ENCODE measurements at places on chromosomes 4 and X.

- no peak for DNase-seq
Measured at GRCh38 chr4:107572281-107572680, 147.8 kb downstream of the PAPSS1 start.

DNA sequence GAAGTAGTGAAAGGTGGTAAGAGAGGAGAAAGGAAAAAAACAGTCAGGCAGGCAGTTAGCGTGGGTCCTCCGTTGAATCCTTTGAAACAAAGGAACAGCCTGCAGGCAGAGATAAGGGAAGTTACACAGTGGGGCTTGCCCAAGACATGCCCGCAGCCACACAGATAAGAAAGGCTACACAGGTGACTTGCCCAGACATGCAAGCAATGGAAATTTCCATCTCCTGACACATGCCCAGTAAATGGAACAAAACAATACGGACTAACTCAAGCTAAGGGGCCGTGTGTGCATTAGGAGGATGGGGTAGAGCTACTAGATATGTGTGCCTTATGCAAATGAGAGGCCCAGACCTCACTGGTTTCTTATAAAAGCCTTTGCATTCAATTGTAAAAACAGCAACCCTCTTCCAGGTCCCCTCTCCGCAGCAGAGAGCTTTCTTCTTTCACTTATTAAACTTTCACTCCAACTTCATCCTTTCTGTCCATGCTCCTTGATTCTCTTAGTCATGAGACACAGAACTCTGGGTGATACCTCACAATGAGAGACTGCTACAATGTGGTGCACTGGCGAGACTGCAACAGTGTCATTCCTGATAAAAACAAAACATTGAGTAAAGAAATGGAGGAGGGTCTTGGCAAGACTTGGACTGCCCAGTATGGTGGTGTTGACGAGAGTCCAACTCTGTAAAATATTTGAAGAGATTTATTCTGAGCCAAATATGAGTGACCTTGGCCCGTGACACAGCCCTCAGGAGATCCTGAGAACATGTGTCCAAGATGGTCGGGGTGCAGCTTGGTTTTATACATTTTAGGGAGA is 997.4 kb upstream of the PRKX start:
- DNase-seq, result no peak

GRCh38 chr4:683982-684622 is 4.8 kb downstream of the SLC49A3 start:
- peak; percentile 89 for DNase-seq

GRCh38 chrX:17535229-17535628 is 160.2 kb downstream of the NHS start:
- DNase-seq, result no peak

- DNase-seq, result no peak
Measured at GRCh38 chr4:37447886-37448285, 203.3 kb downstream of the NWD2 start.

- no peak for DNase-seq
Measured at GRCh38 chrX:51876441-51876840, 17.0 kb upstream of the MAGED1 start.

DNA sequence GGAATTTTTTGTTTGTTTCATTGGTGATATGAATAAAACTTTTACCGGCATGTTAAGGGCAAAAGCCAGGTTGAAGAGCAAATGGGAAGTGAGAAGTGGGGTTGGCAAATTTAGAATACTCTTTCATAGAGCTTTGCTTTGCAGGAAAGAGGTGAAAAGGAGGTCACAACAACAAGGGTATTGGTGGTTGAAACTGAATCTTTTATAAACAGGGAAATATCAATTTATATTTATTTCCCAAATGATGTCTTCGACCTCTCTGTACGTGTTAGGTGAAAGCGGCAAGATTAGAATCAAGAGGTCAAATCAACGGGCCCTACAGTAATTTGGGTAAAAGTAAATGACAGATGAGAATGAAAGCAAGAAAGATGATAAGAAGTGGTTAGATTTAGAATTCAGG is 3.4 kb downstream of the SMR3A start:
- no peak for DNase-seq

DNA sequence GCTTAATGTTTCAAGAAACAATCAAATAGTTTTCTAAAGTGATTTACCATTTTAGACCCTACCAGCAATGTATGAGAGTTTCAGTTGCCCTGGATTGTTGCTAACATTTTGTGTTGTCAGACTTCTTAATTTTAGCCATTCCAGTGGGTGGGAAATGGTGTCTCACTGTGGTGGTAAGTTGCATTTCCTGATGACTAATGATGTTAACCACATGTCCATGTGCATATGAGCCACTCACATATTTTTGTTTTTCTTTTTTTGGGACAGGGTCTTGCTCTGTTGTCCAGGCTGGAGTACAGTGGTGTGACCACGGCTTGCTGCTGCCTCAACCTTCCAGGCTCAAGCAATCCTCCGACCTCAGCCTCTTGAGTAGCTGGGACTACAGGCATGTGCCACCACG is 48.3 kb downstream of the MED28 start:
- no peak for DNase-seq

DNA sequence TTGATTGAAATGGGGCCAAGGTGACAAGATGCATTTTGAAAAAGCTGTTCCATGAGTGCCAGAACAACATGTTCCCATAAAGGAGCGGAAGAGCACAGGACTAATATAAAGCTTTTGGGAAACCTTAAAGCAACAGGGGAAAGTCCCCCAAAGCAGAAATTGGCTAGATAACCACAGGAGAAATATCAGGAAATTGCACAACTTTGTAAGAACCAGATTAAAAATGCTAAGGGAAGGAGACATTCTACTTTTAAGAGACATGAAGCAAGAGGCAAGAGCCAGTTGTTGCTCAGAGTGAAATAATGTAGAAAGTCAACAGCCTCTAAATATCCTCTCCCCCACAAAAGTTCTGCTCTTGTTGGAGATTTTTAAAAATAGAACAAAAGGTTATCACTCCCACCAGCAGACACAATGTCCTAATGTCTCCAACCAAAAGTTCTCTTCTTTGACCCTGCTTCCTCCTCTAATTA is 85.2 kb upstream of the LNX1 start:
- DNase-seq, result no peak

GRCh38 chrX:10172877-10173276 is 16.1 kb downstream of the CLCN4 start:
- DNase-seq, result no peak

- no peak for DNase-seq
Measured at GRCh38 chr4:106039796-106040195, 144.5 kb downstream of the NPNT start.

DNA sequence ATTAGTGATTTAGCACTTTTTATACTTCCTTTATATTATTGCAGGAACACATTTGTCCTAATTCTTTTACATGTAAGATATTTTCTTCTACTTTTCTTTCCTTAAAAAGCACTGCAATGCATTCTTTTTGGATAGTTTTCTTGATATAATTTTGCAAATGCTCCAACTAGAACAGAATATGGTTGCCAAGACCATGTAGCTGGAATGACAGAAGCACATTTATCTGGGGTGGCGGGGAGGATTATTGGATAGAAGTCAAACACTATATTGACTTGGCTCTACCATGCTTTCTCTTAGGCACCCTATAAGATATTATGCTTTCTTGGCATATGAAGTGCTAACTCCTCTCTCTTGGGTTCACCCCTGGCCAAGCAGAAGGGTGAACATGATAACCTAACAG is 983.5 kb downstream of the FAT4 start:
- no peak for DNase-seq

DNA sequence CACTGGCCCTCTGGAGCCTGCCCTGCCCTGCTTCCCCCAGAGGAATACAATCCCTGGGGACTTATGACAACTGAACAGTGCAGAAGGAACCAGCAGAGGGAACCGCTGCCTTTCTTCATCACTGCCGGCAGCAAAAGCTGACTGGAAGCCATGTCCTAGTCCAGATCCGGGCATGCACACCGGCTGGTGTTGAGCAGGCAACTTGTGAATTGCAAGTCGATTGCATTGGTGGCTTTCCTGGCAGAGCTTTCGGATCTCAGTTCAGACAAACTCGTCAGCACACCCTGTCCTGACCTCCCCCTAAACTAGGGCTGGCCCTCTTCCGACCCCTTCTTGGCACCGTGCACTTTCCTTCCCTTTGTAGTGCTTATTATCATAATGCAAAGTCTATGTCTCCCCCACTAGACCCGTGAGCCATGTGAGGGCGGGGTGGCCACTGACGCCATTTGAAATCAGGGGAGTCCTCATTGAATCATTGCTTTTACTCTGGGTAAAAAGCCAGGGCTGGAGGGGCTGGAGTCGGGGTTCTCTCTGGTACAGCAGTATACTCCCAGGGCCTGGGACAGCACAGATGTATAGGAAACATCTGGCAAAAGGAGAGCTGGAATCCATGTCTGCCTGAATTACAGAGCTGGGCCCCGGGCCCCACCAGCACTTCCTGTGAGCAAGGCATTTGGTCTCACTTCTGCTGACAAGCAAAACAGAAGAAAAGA is 1.8 kb downstream of the ARHGAP4 start:
- DNase-seq, result peak; percentile 49

GRCh38 chr4:1210241-1210841 is 38.0 kb upstream of the SPON2 start:
- DNase-seq, result no peak

GRCh38 chrX:75784680-75785491 is at the start of gene MAGEE2:
TSS of gene MAGEE2 (minus strand) at chrX:75785254. CDS start at chrX:75785051, 203 bp downstream.
- DNase-seq, result no peak

GRCh38 chr4:165383591-165384073 is 4.8 kb downstream of the CPE start:
- DNase-seq, result no peak

DNA sequence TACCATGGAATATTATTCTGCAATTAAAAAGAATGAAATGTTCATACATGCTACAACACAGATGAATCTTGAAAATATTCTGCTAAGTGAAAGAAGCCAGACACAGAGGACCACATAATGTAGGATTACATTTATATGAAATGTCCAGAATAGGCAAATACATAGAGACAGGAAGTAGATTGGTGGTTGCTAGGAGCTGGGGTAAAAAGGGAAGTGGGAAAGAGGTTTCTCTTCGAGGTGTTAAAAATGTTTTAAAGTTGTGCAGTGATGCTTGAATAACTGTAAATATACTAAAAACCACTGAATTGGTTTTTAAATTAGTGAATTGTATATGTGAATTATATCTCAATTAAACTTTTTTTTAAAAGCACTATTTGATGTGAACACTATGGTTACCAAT is 3.6 kb upstream of the NXT2 start:
- DNase-seq, result no peak

- no peak for DNase-seq
Measured at GRCh38 chrX:150759568-150760416, 66.6 kb downstream of the MTMR1 start.

GRCh38 chrX:11541510-11541909 is 124.2 kb downstream of the ARHGAP6 start:
- DNase-seq, result no peak

GRCh38 chr4:1667273-1667672 is 16.8 kb downstream of the FAM53A start:
- DNase-seq, result no peak

- no peak for DNase-seq
Measured at GRCh38 chrX:39650768-39651347, 446.9 kb downstream of the BCOR start.

DNA sequence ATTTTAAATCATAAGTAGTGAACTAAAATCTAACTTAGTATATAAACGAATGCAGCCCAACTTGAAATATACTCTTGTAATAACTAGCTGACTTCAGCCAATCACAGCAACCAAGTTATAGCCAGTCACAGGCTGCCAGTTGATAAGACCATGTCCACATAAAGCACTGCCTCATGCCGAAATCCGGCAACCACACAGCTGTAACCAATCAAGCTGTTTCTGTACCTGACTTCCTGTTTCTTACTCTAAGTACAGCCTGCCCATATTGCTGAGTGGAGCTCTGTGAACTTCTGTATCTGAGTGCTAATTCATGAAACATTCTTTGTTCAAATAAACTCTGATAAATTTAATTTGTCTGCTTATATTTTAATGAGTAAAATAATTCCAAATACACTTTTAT is 805.3 kb upstream of the EPHA5 start:
- DNase-seq, result no peak

- no peak for DNase-seq
Measured at GRCh38 chr4:96685691-96686090, 845.8 kb downstream of the PDHA2 start.

DNA sequence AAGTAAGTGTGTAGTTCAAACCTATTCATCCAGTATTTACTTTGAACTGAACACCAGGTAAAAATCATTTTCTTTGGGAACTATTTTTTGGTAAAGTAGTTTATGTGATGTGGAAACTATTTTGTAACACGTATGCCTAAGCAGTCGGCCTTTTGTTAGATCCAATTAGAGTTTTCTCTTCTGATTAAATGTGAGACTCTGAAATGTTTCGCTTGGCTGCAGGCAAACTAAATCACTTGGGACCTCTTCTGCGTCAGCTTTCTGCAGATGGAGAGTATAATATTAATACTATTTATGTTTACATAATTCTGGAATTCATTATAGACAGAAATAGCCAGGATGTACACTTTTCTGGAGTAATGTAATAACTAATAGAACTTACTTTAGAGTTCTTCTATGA is 46.9 kb downstream of the BMPR1B start:
- no peak for DNase-seq

DNA sequence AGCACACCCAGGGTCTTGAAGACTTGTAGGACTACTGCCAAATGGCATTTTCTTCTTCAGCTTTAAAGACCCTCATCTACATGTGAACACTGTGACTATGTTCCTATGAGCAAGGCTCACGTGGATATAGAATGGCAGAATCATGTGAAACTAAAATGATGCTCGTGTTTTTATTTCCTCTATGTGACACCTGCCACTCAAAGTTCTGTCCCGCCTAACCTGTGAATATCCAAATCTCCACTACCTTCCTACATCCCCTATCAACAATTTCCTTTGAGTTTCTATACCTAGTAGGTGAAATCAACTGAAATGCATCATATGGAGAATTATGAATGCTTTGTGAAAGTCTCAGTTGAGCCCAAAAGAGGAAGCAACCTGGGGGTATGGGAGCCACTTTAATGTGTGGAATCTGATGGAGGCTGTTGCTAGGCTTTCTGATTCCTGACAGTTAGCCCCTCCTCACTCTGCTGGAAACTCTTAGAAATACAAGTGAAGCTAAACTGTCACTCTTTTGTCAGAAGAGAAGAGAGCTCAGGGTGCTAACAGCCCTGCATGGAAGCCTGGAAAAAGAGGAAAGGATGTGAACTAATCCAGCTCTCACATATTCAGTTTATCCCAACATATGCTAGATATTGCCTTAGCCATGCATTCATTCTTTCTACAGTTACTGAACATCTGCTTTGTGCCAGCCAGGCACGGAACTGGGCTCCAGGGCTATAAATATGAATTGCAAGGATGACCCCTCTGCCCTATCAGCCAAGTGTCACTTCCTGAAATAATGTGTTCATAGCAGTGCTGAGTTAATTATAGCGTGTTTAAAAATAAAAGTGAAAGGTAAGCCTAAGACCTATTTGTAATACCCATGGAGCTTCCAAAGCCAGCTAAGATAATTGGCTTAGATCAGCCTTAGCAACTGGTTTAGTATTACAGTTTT is 11.0 kb downstream of the LHFPL1 start:
- DNase-seq, result no peak

- no peak for DNase-seq
Measured at GRCh38 chr4:101334963-101335572, 12.3 kb downstream of the PPP3CA start.
